ENCODE measurements at places on chromosomes 3 and 15.
A peak's percentile ranks its signal among the peaks of the same experiment; 100 is the strongest.

GRCh38 chr3:79314544-79314943 is 453.3 kb downstream of the ROBO1 start:
- DNase-seq, result no peak

- DNase-seq, result peak; percentile 71
These were observed at the start of gene IL12A for GRCh38 chr3:159988617-159989271. Gene IL12A, plus strand, starts transcription at chr3:159988835.

- no peak for DNase-seq
These were observed 127.4 kb upstream of the MLF1 start for GRCh38 chr3:158443632-158444031.

DNA sequence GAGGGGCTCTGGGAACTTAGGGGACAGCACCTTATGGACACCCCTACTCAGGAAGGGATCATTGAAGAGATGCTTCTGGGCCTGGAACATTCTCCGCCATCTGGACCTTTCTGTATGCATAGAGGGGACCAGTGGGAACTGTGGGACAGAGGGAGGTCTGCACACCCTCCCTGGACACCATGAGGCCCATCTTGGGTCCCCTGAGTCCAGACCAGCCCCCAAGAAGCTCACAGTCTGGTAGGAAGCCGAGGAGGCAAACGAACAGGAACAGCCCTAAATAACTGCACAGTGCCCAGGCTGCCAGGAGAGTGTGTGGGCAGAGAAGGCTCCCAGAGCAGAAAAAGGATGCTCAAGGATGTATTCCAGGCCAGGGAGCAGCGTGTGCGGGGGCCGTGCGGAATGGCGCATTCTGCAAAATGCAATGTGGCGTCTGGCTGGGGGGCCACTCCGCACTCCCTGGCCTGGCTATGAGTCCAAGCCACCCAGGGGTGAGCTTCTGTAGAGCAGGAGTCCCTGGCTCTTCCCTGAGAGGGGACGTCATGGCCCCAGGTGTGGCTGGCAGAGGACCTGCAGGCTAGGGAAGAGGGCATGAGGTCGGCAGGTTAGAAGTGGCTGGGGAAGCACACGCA is 24.5 kb upstream of the KLF13 start:
- DNase-seq, result no peak

- no peak for DNase-seq
These were observed 867.8 kb downstream of the SQOR start for GRCh38 chr15:46502667-46503066.

- peak; percentile 62 for DNase-seq
These were observed 5.3 kb downstream of the SNUPN start for GRCh38 chr15:75620058-75620820.

DNA sequence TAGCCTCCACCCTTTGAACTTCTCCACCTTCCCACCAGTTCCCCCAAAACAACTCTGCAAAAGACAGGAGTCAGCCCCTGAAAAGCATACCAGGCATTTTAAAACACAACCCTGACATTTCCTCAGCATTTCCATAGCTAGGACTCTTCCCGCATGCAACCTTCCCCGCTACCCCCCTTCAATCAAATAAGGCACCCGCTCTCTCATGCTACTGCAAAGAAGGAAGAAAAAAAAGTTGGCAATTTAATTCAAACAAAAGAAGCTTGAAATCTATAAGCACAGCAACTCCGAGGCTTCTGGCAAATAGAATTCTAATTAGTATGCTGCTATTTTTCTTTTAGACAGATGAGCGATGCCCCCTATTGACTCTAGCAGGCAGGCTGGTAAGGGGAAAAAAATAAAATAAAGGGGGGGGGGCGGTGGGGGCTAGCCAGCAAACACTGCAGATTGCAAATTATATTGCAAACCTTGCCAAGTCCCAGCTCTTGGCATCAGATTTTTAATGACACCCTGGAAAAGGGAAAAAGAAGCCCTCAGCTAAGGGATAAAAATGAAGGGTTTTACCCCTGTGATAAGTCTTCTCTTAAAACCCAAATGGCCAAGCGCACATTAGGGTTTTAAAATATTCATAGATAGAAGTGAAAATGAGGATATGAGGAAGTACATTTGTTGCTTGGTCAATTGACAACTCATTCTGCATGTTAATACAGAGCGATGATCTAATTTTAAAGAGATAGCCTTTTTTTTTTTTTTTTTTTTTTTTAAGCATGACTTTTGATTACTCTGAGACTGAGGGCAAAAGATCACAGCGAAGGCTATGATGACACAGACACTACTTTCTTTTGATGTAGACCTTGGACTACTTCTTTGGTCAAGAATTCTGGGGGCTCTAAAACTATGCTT is 255.2 kb downstream of the NR2F2 start:
- DNase-seq, result peak; percentile 69

DNA sequence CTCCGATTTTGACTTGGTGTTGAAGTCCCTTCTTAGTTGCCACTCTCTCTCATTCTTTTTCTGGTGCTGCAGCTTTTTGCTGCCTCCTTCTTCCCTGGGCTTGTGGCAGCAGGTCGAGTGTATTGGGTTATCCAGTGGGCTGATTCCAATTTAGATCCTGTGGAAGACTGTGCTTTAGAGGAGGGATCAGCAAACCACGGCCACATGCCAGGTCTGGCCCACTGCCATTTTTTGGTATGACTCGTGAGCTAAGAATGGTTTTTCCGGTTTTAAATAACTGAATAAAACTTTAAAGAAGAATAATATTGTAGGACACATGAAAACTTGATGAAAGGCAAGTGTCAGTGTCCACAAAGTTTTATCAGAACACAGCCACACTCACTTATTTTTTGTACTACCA is 330.5 kb downstream of the ROBO2 start:
- no peak for DNase-seq

- no peak for DNase-seq
These were observed 585.8 kb upstream of the UBE2E2 start for GRCh38 chr3:22617372-22617771.

DNA sequence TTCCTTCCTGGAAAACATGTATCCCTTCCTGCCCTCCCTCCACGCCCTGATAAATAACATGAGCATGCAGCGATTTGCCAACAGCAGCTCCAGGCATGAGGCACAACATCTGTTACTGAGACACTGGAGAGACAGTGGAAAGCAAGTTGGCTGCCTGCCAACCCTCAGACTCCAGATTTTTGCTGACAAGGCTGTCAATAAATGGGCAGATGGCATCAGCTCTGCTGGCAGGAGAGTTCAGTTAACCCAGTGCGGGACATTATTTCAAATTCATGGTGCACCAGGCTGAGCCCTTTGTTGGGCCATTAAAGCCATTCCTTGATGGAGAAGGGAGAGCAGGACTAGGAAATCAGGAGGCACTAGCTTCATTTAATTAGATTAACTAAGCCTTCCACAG is 293.3 kb downstream of the MEX3B start:
- no peak for DNase-seq

All from NB4 (cell line).